SJCRH30 (cell line): ENCODE measurements at places on chromosomes 3 and 15.

- peak; percentile 21 for DNase-seq
Measured at GRCh38 chr3:73500321-73500720, 124.4 kb downstream of the PDZRN3 start.

DNA sequence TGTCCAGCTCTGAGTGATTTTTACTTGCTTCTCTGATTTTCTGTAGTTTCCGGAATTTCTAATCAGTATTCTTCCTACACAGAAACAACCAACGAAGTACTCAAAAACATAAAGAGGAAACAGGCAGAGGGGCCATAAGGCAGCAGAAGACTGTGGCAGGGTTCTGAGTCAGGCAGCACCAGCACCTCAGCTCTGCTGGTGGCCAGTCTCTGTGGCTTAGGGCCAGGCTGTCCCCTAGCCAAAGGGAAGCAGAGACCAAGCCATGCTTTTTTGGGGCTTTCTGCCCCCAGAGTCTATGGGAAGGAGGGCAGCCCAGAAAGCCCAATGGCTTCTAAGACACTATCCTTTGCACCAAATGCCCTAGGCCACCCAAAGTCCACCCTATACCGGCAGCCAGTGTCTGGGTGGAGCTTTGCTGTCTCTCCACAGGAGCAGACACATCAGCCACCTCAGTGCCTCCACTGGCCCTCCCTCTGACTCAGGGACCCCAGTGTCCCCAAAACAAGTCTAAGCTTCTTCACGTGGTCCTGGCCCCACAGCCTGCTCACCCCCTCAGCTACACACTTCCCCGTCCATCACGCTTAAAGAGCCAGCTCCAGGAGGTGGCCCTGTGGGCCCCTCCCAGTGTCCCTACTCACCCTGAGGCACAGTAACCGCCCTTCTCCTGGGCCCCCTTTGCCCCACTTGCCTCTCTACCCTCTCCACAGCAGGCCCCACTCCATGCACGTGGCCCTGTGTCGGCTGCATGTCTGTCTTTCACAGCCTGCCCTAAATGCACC, 46.2 kb downstream of the CCDC12 start:
- DNase-seq: no peak

- no peak for DNase-seq
Measured at GRCh38 chr3:31137718-31138465, 243.4 kb upstream of the GADL1 start.

DNA sequence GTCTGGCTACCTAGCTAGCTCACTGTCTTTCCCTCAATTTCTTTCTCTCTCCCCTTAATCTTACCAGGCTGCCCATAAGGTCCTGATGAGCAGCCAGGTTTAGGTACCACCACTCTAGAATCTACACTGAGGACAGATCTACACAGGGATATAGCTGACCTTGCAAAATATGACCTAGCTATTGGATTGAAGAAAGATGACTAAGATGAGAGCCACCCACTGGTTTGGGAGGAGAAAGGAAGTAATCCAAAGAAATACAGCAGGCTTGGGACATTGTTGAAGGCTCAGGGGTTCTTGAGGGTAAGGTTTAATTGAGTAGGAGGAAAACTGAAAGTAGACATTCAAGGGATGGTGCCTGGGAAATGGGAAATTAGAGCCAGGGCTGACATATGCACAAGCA, 142.0 kb upstream of the TMC3 start:
- DNase-seq: no peak

DNA sequence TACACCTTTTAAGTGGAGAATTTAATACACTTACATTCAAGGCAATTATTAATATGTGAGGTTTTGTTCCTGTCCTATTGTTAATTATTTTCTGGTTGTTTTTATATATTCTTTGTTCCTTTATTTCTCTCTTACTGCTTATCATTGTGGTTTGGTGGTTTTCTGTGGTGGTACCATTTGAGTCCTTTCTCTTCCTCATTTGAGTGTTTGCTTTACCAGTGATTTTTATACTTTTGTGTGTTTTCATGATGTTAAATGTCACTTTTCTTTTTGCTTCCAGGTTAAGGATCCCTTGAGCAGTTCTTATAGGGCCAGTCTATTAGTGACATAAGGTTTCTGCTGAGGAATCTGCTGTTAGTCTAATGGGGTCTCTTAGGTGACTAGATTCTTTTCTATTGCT, 116.5 kb downstream of the LRRK1 start:
- no peak for DNase-seq

GRCh38 chr3:3101660-3102458, 8.3 kb downstream of the IL5RA start:
- no peak for DNase-seq

GRCh38 chr3:24136624-24137310, 191.7 kb downstream of the NR1D2 start:
- DNase-seq: no peak

GRCh38 chr3:46750555-46751038, 32.9 kb upstream of the PRSS50 start:
- no peak for DNase-seq

DNA sequence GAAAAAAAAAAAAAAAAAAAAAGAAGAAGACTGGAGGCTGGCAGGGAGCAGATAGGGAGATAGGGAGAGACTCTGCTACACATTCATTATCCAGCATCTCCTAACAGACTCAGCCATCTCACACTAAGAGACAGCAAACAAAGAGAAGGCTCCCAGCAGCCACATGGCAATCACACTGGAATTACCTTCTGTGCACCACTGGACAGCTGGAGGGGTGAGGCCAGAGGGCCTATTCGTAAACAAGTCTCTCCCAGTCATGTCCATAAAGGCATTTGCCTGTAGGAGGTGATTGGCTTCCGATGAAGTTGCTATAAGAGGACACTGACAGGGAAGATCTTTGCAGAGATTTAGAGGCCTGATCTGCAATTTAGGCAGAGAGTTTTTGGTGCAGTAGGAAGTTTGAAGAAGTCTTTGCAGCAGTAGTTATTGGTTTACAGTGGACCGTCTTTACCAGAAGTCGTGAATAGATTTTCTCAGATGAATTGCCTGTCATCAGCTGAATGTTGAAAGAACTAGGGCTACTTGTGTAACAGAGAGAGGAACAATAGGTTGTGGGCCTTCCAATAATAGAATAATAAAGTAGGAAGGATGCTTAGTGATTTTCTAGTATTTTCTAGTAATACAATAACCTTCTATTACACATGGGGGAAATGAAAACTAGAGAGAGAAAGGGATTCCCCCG, 89.7 kb downstream of the TP63 start:
- peak; percentile 13 for DNase-seq

DNA sequence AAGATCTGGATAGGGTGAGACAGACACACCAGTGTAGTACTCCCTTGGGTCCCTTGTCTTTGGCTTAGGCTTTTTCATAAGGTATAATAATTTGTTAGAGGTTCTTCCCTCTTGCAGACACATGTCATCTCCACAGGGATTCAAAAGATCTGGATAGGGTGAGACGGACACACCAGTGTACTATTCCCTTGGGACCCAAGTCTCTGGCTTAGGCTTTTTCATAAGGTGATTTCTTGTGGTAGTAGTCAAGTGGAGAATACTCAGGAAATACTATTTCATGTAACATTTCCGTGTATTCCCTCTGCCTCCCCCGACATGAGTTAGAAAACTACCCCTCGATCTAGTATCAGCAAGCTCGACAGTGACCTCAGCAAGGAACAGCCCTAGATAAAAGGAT, 954 bp upstream of the MAPKBP1 start:
- DNase-seq: no peak

- no peak for DNase-seq
Measured at GRCh38 chr3:63966871-63967270, 54.7 kb upstream of the SCAANT1 start.

GRCh38 chr3:81752604-81753003, 8.8 kb downstream of the GBE1 start:
- DNase-seq: no peak

- no peak for DNase-seq
Measured at GRCh38 chr15:47682661-47683060, 34.6 kb upstream of the SEMA6D start.

DNA sequence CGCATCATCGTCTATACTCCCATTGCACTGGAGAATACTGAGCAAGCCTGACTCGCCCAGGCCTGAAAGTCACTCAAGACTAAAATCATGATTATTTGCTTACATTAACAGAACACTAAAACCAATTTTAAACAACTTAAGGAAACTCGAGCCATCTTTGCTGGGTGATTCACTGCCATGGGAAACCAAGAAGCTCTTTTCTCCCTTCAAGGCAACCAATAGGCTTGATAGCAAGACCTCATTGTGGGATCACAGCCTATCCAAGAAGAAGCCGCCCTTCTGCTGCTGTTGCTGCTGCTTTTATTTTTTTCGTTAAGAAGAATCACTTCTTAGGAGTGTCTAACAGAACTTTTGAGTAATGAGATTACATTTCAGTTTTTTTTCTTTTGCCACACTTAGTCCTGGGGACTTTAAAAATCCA, 479.4 kb downstream of the FOXP1 start:
- peak; percentile 30 for DNase-seq

DNA sequence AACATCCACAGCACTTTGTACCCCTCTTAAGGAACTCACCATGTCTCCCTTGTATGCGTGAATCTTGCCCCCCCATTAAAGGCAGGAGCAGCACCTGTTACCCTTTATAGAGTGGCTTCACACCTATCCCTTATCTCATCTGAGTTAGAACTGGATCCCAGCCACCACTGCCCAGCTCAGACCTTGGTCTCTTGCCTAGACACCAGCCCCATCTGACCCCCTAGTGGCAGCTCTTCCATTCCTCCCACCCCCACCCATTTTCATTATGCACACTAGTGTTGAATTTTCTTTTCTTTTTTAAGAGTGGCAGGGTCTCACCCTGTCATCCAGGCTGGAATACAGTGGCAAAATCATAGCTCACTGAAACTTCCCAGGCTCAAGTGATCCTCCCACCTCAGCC, 3.2 kb upstream of the ZFYVE19 start:
- no peak for DNase-seq

- DNase-seq: peak; percentile 62
Measured at GRCh38 chr15:95024351-95024750, 793.0 kb downstream of the MCTP2 start.

GRCh38 chr15:96359616-96360521, 29.4 kb downstream of the NR2F2 start:
- no peak for DNase-seq

DNA sequence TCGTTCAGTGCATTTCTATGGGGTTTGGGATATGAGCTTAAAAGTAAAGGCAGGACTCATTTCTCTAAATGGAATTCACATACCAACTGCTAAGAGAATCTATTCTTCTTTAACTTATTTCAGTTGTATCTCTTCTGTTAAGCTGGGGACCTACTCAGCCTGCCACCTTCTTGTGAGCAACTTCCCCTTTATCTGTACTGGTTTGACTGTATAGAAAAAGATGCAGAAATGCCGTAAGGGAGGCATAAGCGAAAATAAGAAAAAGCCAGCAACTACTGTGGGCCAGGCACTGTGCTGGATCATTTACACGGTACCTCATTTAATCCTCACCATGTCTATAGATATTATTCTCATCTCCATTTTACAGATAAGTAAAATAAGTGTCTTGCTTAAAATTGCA, 38.4 kb downstream of the RBMS3 start:
- DNase-seq: no peak

DNA sequence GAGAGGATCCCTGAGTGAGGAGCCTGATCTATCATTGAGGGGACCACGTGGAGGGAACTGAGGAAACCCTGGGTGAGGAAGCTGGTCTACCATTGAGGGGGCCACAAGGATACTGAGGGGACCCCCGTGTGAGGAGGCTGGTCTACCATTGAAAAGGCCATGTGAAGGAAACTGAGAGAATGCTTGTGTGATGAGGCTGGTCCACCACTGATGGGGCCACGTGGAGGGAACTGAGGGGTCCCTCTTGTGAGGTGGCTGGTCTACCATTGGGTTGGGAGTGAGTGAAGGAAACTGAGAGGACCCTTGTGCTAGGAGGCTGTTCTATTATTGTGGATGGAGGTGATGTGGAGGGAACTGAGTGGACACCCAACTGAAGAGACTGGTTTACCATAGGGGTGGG, 161.3 kb downstream of the FBLN2 start:
- DNase-seq: no peak
